ENCODE measurements at places on chromosomes 12 and 14.

GRCh38 chr12:104951759-104952509 is 6.2 kb downstream of the SLC41A2 start:
- DNase-seq: peak; percentile 54

DNA sequence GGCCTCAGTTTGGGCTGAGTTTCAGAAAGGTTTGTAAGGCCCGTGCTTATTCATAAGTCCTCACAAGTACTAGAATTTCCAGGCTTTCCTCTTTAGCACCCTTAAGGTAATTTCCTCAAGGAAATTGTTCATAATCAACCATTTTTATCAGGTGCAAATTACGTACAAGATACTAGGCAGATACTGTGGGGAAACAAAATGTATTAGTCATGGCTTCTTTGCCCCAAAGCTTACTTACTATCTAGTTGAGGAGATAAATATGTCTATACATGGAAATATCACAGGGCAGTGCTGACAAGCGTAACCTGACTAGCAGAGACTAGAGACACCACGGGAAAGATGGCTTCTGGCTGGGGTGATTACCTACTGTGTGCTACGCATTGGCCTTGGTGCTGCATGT is 22.5 kb downstream of the MAX start:
- no peak for DNase-seq

GRCh38 chr12:119842380-119842779 is 34.7 kb downstream of the CIT start:
- DNase-seq: no peak

DNA sequence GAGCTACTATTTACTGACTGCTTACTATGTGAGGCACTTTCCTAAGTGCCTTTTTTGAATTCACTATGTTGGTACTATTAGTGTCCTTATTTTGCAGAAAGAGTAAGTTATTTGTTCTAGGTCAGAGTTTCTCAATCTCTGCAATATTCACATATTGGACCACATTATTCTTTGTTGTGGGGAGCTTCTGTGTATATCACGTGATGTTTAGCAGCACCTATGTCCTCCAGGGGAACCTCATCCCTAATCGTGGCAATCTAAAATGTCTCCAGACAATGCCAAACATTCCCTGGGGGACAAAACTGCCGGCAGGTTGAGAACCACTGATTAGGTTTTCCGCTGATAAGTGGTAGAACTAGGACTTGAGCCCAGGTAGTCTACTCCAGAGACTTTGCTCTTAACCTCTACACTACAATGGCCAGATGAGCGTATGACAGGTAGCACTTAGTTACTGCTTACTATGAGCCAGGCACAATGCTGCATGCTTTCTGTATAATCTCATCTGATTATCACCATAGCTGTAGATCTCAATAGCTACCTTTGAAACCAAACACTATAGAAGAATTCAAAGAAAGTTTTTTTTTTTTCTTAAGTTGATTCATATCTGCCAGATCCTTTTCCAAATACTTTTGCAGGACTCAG is 38.9 kb downstream of the NELL2 start:
- no peak for DNase-seq

GRCh38 chr12:89166525-89166934 is 185.8 kb downstream of the DUSP6 start:
- peak; percentile 56 for DNase-seq

DNA sequence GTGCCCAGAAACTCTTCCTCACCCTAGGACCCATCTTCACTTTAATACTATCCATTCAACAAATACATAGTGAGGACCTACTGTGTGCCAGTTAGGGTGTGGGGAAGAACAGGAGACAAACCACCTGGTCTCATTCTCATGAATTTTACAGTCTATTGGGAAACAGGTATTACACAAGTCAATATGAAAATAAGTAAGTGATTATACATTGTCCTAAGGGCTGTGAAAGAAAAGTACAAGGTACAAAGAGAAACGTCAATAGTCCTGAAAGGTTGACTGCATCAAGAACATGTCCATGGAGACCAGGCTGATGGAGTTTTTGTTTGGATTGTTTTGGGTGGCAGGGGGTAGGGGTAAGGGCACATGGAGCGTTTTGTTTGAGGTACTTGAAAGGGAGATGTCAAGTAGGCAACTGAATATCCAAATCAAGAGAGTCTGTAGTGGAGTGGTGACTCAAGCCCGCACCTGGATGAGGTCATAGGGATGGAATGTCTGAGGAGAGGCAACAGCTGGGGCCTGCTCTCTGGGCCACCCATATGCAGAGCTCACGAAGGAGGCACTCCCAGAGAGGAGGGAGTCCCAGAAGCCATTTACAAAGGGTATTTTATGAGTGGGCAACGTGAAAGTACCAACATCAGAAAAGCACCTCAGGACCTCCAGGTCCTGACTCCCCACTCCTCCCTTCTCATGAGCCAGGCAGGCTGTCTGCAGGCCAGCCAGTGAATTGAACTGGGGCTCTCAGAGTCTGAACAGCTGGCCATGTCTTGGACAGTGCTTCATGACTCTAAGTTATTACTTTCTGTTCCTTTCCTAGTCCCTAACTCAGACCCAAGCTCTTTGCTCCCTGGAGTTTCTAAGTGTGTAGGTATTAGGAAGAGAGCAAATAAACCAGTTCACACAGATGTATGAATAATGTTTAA is 272.0 kb downstream of the ZFP36L1 start:
- peak; percentile 81 for DNase-seq

- DNase-seq: no peak
Measured at GRCh38 chr14:103848175-103849077, 1.1 kb upstream of the PPP1R13B start.

- DNase-seq: no peak
Measured at GRCh38 chr14:41758011-41758665, 151.5 kb downstream of the LRFN5 start.

GRCh38 chr12:128573907-128574306 is 249.9 kb downstream of the SLC15A4 start:
- DNase-seq: no peak

DNA sequence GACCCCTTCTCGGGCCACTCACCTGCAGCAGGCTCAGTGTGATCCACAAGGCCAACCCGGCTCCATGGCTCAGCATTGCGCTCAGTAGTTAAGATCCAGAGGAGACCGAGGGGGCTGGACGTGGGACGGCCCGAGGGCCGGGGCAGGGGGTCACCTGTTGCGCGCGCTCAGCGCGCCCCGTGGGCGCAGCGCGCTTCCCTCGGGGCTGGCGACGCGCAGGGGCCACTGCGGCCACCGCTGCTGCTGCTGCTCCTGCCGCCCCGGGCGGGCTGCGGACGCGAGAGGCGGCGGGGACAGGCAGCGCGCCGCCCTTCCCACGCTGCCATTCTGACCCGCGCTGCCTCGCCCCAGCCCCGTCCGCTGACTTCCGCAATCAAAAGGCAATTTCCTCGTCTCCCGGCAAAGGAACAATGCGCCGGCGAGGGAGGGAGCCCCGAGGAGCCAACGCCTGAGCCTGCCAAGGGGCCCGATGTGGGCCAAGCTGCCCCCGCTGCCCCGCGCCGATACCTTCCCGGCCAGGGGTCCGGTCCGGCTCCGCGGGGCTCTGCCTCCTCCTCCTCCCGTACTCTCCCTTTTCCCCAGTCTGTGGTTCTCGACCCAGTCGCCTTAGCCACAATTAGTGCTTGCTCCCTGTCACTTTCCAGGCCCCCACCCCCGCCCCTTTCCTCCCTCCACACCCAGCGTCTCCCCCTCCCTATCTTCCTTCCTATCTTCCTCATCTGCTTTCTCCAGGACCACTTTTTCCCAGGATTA is 27.3 kb downstream of the PTPRB start:
- DNase-seq: no peak

DNA sequence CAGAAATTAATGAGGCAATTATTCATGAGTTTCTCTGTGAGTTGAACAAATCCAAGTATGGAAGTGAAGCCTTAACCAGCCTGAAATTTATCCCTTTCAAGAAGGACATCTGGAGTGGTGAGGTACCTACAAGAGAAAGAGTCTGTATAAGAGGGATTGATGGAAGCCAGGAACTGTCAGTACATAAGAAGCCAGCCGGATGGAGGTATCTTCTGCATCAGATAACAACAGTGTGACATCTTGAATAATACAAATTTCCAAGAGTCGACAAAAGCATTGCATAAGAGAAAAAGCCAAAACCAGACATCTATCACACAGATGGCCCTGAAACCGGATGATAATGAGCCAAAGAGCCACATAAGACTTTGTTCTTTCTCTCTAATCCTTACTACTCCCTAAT is 781.2 kb downstream of the FLRT2 start:
- DNase-seq: no peak

Data from renal cortical epithelial cell (primary cell).